Cortex of kidney (tissue), 1 donor: ENCODE measurements at places on chromosomes 5 and 9.

GRCh38 chr9:127554966-127555839, 56.9 kb upstream of the STXBP1 start:
- DNase-seq, result no peak

- DNase-seq, result no peak
Observed at GRCh38 chr9:86116425-86116824, 17.1 kb upstream of the GOLM1 start.

GRCh38 chr5:158463188-158463587, 604.2 kb upstream of the CLINT1 start:
- DNase-seq, result no peak

- no peak for DNase-seq
Observed at GRCh38 chr9:112063151-112063550, 111.9 kb downstream of the SUSD1 start.

GRCh38 chr9:101832486-101832885, 94.0 kb upstream of the GRIN3A start:
- no peak for DNase-seq

- no peak for DNase-seq
Observed at GRCh38 chr9:128001779-128002298, 21.1 kb upstream of the EEIG1 start.

GRCh38 chr5:150448952-150449516, 505 bp downstream of the RPS14 start:
- no peak for DNase-seq

- DNase-seq, result no peak
Observed at GRCh38 chr5:32679218-32679617, 31.9 kb upstream of the NPR3 start.

DNA sequence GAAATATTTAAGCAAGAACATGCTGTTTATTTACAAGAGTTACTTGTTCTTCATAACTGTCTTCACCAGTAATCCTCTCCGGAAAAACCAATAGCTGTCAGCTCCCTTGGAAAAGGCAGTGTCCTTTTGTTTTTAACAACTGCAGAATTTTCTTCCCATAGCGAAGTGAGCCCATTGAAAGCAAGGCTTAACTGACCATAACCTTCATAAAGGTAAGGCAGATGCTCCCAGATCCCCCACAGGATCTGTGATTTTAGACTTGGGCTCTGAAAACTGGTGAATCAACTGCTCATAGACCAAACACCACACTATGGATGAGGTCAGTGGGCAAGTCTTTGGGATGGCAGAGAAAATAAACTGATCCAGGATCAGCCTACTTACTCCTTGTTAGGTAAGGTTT, 155.0 kb downstream of the GLIS3 start:
- DNase-seq, result no peak

- no peak for DNase-seq
Observed at GRCh38 chr5:73938280-73938937, 312.4 kb downstream of the ARHGEF28 start.

GRCh38 chr5:98827161-98827560, 53.7 kb downstream of the RGMB start:
- DNase-seq, result no peak

GRCh38 chr5:172540099-172540870, 86.0 kb upstream of the SH3PXD2B start:
- no peak for DNase-seq

DNA sequence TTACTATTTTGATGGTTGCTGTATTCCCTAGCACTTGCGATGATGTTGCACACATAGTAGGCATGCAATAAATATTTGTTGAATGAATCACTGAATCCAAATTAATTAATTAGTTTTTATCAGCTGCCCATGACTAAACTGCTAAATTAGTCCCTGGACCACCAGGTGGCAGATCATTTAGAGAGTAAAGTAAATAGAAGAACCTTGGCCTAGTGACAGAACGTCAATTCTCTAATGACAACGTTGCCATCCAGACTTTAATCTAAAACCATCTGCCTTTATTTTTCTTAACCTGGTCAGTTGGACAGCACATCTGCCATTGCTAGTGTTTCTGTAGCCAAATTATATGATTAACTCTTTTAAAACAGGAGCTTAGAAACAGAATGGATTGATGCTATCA, 457.5 kb downstream of the KIF4B start:
- DNase-seq, result no peak
